ENCODE measurements at places on chromosomes 13 and 19. TPM values are rescaled to one million over a fixed set of nuclear protein-coding genes. Genes with fewer than 3 reads are reported as not detected.

The FCAR gene
- 0.16 TPM for total RNA-seq

DNA sequence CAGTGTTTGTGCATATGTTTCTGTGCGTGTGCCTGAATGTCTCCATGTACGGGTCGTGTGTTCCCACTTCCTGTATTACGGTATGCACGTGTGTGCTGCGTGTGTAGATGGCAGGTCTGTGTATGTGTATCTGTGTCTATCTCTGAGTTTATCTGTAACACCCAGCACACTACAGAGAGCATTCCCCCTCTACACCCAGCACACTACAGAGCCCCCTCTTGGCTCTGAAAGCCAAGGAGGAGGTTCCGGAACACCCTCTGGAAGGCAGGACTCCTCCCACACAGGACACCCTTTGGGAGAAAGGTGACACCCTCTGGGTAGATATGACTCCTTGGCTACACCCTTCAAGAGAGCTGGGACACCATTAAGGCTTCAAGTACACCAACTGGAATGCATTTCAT lies 2.1 kb upstream of the ERFL start:
- no peak for ATAC-seq

GRCh38 chr13:67192751-67193150 lies 37.4 kb downstream of the PCDH9 start:
- ATAC-seq = no peak

GRCh38 chr19:13073263-13073662 lies 29.4 kb downstream of the LYL1 start:
- ATAC-seq = no peak

DNA sequence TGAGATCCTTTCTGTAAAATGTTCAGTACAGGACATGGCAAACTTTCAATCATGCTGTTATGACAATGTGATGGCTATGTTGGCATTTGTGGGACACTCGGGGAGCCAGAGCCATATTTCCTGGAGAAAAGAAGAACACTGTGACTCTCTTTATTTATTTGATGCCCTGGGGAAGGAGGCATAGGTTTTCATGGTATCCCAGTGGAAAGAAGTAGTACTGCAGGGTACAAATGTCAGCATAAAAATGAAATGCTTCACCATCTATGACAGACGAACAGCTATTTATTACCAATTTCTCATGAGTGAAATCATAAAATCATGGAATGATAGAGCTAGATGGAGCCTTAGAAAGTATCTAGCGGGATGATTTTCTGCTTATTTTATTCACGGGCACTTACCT lies 217.1 kb downstream of the COL4A1 start:
- ATAC-seq = no peak

- no peak for ATAC-seq
Observed at GRCh38 chr13:113053801-113054604, 51.6 kb upstream of the F7 start.

- ATAC-seq = no peak
Observed at GRCh38 chr13:49802426-49802825, 9.9 kb upstream of the KPNA3 start.

The SBNO2 gene
- 67.5 TPM for total RNA-seq
